NCI-H1694 (cell line): ENCODE measurements at places on chromosomes 4 and X.

GRCh38 chrX:137194164-137194563, 160.4 kb upstream of the GPR101 start:
- DNase-seq = peak; percentile 52

GRCh38 chr4:101251261-101251660, 96.1 kb downstream of the PPP3CA start:
- no peak for DNase-seq

DNA sequence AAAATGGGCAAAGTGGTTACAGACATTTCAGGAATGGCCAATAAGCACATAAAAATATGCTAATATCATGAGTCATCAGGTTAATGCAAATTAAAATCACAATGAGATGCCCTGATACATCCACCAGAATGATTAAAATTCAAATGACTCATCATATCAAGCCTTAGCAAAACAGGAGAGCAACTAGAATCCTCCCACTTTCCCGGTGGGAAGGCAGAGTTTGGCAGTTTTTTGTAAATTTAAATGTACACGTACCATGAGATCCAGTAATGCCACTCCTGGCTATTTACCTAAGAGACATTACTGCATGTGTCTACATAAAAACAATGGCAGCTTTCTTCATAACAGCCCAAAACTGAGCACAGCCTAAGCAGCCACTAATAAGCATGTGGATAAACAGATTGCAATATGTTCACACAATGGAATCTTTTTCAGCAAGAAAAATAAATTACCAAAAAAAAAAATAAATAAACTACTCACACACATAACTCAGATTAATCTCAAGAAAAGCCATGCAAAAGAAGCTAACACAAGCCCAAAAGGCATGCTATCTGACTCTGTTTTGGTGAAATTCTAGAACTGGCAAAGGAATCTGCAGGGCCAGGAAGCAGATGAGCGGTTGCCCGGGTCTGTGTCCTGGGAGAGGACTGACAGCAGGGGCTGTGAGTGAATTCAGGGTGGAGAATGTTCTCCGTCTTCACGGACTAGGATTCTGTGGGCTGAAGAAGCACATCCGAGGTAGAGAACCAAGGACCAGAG, 48.8 kb downstream of the AFAP1 start:
- peak; percentile 27 for DNase-seq

- DNase-seq = no peak
Observed at GRCh38 chr4:83108101-83108861, 6.2 kb downstream of the PLAC8 start.

GRCh38 chrX:49072712-49073095, 1.1 kb downstream of the PRAF2 start:
- DNase-seq = no peak

DNA sequence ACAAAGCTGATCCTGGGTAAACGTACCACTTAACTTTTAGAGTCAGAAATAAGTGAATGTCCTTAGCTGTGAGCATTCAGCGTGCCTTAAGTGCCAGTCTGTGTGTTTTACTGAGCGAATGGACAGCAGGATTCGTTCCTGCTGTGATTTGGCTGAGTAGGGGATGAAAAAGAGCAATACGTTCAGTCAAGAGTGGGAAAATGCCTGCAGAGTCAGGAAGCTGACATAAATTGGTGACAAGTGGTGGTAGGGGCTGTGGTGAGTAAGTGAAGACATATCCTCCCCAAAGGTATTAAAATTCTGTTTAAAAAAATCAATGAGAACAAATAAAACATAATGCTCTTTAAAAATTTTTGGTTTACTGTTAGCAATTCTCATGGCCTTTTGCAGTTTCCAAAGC, 56.6 kb upstream of the TNIP3 start:
- no peak for DNase-seq

- DNase-seq = no peak
Observed at GRCh38 chr4:164383358-164384220, 370.3 kb upstream of the SMIM31 start.

GRCh38 chr4:6120361-6120760, 80.0 kb downstream of the JAKMIP1 start:
- DNase-seq = no peak

DNA sequence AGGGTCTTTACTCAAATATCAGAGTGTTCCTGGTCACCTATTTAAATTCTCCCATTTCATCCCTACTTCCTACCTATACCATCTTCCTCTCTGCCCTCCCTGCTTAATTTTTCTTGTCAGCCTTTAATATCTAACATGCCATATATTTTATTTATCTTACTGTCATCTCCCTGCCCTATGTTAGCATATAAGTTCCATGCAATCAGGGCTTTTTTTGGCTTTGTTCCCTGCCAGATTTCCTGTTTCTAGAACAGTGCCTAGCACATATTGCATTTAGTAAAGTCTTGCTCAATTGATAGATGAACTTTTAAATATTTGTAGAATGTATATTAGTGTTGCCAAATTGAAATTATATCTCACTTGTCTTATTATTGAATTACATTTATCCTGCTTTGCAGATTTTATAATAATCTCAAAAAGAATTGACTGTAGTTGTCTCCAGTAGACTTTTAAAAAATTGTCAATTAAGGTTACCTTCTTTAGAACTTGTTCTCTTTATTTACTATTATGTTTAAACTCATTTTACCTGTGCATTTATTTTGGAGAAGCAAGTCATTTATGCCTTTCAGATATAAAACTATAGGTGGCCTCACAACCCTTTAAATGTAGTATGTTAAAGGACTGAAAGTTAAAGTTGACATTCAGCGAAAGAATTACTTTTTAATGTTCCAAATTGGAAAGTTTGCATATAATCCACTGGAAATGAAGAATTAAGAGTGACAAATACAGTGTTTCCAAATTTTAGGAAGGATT, 108.2 kb upstream of the BMPR1B start:
- no peak for DNase-seq

GRCh38 chrX:154136627-154137161, 7.3 kb upstream of the OPN1LW start:
- peak; percentile 39 for DNase-seq

DNA sequence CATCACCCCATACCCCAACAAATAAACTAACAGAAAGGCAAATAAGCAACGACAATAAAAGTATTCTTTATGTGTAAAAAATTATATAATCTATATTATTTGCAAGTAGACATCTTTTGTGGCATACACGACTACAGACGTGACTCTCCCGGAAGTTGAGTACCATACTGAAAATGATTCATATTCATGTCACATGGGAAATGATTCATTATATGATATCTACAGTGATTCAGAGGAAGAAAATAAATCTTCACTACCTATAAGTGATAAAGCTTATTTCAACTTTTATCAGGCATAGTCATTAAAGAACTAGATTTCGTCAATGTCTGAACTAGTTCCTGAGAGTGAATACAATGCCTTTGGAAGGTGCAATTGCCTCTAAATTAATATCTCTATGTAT, 4.6 kb upstream of the ANTXR2 start:
- no peak for DNase-seq

- DNase-seq = no peak
Observed at GRCh38 chrX:71439420-71439819, 73.3 kb downstream of the TAF1 start.

DNA sequence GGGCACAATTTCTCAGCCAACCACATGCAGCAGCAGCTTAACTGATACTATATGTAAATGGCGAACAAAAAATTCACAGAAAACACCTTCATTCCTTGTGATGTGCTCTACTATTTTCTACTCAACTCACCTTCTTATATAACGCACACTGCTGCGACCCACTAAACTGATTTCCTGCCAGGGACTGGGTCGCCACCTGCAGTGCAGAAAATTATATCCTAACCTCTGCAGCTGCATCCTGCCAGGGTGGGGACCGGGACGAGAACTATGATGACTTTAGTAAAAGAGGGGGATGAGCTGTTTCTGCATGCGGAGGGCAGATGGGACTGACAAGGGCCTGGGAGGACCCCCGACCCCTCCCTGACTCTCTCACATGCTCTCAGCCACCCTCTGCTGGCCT, 27.4 kb downstream of the ABLIM2 start:
- no peak for DNase-seq

- no peak for DNase-seq
Observed at GRCh38 chr4:105293360-105293759, 146.7 kb downstream of the TET2 start.

GRCh38 chr4:110637408-110638088, 14.7 kb upstream of the PITX2 start:
- no peak for DNase-seq

DNA sequence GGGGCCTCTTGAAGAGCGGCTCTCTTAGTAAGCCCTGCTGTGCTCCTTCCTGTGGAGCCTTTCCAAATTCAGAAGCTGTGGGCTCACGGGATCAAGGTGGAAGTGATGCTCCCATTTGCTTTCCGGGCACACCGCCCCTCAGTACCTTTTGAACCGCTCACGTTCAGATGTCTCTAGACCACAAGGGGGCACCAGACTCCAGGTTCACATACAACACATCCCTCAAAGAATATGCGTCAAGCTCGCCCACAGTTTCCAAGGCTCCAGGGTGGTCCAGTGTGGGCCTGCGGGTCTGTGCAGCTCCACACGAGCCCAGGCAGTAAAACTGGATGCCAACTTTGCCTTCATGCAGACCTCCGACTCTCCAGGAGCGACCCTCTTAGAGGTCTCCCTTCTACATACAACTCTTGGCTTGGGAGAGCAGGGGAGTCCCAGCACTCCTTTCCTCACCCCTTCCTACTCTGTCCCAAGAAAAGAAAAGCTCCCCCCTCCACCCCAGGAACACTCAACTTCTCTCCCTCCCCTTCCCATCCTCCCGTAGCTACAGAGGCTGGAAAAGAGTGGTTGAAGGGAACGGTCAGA, 11.0 kb downstream of the SUPT20HL1 start:
- peak; percentile 37 for DNase-seq

DNA sequence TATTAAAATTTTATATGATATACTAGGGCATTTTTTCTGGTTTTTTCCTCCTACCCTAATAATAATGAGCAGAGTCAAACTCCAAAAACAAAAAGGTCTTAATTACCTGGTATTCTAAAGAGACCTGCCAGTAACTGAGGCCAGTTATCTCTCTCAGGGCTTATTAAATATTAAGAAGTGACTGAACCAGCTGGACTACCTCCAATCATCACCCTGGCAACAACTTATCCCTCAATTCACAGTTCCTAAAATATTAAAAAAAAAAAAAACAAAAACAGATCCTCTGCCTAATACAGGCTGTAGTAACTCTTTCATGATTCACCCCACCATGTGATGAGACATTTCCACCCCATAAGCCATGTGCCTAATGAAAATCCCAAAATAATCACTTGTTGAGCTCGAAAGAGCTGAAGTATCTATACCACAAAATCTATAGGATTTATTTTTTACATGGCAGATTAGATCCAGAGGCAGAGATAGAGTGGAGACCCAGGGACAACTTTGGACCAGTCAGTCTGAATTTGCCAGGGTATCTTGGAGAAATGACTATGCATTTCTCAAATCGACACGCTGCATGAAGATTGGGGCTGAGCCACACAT, 698.0 kb downstream of the FAT4 start:
- no peak for DNase-seq

DNA sequence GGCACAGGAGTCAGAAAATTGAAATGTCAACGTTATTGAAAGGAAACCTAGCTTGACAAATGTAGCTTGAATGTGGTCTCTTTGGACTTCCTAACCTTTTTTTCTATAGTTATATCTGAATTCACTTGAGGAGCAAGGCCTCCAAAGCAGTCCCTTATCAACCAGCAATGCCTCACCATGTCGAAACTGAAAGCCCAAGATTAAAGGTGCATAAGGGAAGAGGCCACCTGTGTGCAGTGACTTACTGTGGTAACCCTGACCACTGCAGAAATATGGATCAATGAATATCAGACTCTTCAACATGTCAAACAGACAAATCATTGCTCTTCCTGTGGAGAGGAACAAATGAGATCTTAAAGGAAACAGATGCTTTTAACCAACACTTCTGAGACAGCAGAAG, 95.0 kb upstream of the GIMD1 start:
- DNase-seq = no peak

GRCh38 chrX:130170752-130171445, 863 bp upstream of the RAB33A start:
- peak; percentile 67 for DNase-seq

GRCh38 chr4:177246641-177247584, 62.8 kb upstream of the NEIL3 start:
- DNase-seq = no peak
